ENCODE measurements at places on chromosomes 4 and X.

DNA sequence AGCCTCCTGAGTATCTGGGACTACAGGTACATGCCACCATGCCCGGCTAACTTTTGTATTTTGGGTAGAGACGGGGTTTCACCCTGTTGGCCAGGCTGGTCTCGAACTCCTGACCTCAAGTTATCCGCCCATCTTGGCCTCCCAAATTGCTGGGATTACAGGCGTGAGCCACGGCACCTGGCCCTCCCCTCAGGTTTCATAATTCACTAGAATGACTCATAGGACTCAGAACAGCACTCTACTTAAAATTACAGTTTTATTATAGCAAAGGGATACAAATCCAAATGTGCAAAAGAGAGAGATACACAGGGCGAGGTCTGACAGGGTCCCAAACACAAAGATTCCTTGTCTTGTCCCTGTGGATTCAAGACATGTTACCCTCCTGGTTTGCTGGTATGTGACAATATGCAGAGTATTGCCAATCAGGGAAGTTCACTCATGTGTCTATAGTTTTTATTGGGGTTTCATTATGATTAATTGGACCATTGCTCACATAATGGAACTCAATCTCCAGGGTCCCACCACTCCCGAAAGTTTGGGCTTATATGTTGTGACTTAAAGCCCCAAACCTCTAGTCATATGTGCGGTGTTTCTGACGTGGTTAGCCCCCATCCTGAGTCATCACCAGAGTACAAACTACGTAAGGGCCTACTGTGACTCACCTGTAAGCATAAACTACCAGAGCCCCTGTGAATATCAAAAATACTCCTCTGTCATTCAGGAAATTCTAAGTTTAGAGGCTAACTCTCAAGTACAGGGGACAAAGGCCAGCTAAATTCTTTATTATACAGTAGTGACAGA is 5.2 kb downstream of the YIPF6 start:
- DNase-seq = no peak

DNA sequence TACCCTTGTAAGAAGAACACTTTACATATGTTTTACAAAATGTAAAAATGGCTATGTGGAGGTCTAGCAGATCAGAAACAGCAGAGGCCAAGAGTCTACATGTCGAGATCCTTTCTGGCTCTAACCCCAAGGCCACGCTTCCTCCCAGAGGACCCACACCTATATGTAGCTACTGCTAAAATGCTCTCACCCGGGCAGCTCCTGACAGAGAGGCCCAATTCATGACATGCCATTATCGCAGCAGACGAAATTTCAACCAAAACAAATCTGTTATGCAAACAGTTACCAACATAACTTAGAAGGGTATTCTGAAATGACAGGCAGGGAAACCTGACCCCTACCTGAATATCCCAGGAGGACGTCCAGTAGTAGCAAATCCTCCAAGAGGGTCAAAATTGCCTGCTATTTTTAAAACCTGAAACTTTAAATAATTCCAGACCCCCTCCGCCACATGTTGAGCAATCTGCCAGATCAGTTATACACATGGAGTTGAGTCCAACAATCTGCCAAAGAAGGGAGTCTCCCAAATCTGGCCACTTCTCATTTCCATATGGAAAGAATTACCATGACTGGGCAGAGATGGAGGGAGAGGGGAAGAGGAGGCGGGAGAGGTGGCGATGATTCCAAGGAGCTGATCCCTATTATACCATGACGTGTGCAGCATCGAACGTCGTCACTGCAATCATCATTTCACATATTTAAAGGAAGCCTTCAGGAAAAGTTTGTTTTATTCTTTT is 192.9 kb upstream of the TBL1X start:
- DNase-seq = no peak

GRCh38 chr4:168923526-168924194 is 86.4 kb downstream of the CBR4 start:
- DNase-seq = peak; percentile 3

GRCh38 chrX:49978176-49978575 is 55.8 kb downstream of the CLCN5 start:
- DNase-seq = no peak

GRCh38 chr4:159705334-159705733 is 602.5 kb downstream of the RAPGEF2 start:
- DNase-seq = no peak

- DNase-seq = no peak
Measured at GRCh38 chr4:101328063-101328602, 19.2 kb downstream of the PPP3CA start.

DNA sequence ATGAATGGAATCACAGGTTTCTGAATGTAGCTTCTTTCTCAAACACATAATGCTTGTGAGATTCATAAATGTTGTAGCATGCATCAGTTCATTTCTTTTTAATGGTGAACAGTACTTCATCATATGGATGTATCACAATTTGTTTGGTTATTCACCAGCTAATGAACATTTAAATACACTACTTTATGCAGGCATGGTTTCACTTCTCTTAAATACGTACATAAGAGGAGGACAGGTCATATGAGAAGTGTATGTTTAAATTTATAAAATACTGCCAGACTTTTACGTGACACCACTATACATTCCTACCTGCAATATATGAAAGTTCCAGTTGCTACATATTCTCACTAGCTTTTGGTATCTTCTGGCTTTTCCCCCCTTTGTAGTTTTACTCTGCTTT is 65.4 kb downstream of the ANKRD17 start:
- no peak for DNase-seq

- no peak for DNase-seq
Measured at GRCh38 chrX:97685753-97686152, 802.0 kb downstream of the RPA4 start.

- no peak for DNase-seq
Measured at GRCh38 chrX:39759526-39760224, 338.1 kb downstream of the BCOR start.

GRCh38 chr4:137740141-137740540 is 207.8 kb upstream of the PCDH18 start:
- no peak for DNase-seq

DNA sequence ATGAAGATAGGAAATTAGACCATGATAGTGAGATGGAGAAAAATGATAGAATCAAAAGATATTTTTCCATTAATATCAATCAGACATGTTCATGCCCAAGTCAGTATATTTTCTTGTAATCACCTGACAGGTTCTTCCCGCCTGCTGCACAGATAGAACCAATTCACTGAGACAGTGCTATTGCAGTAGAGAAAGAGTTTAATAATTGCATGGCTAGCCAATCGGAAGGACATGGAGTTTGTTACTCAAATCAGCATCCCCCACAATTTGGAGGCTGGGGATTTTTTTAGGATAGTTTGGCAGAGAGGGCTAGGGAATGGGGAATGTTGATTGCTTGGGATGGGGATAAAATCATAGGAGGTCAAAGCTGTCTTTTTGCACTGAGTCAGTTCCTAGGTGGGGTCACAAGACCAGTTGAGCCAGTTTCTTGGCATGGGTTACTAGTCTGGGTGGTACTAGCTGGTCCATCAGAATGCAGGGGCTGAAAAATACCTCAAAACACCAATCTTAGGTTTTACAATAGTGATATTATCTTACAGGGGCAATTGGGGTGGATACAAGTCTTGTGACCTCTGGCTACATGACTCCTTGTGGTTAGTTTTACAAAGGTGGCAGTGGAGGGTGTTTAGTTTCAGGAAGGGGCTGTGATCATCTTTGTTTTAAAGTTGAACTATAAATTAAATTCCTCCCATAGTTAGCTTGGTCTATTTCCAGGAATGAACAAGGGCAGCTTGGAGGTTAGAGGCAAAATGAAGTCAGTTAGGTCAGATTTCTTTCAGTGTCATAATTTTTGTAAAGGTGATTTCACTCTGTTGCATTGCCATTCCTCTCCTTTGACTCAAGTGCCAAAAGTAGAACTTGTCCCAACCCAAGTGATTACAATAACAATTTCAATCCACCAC is 100.3 kb upstream of the PDE5A start:
- DNase-seq = no peak

DNA sequence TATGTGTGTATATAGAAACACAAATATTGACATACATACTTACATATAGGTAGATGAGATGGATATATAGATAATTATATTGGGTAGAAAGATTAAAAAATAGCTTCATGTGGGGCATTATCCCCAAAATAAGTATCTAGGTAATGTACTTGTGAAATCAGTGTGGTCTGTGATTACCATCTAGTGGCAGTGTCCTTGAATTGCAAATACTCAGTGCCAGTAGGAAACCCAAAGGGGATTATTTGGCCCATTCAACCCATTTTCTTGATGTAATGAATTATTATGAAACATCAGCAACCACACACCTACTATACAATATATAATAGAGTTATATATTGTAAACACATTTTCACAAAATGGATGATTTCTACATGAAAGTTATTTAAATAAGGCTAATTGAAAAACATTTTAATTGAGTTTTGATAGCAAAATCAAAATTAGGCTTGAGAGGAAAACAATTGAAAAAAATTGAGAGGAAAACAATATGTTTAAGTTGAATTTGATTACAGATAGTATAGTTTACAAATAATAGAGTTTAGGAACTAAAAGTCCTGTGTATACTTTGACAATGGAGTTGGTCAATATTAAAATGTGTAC is 389.4 kb downstream of the GALNTL6 start:
- no peak for DNase-seq

GRCh38 chrX:155997436-155997835 is at the start of gene IL9R:
TSS of gene IL9R (plus strand) at chrX:155997696. CDS start at chrX:155997760, 64 bp downstream.
- no peak for DNase-seq

- DNase-seq = no peak
Measured at GRCh38 chr4:142480244-142480643, 365.9 kb downstream of the INPP4B start.

- no peak for DNase-seq
Measured at GRCh38 chrX:79259073-79259689, 108.0 kb downstream of the ITM2A start.

GRCh38 chrX:140149761-140150160 is 184.4 kb upstream of the CXorf66 start:
- DNase-seq = no peak

DNA sequence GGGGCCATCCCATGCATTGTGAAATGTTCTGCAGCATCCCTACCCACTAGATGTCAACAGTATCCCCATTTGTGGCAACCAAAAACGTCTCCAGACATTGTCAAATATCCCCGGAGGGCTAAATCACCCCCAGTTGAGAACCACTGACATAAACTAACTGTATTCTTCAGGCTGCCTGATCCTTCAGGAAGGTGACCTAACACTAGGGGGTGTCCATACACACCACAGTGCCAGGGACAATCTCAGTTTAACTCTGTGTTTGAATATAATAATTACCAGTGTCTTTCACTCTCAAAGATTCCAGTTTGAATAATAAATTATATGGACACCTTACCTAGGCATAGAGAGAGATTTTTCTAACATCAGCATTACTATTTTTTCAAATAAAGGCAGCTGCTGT is 6.4 kb downstream of the ACE2 start:
- DNase-seq = no peak

GRCh38 chrX:20969565-20969964 is 404.7 kb upstream of the CNKSR2 start:
- DNase-seq = no peak

GRCh38 chrX:15500497-15500966 is at the start of gene BMX:
TSS of gene BMX (plus strand) at chrX:15500807. CDS start at chrX:15508354, 7,547 bp downstream.
- no peak for DNase-seq

DNA sequence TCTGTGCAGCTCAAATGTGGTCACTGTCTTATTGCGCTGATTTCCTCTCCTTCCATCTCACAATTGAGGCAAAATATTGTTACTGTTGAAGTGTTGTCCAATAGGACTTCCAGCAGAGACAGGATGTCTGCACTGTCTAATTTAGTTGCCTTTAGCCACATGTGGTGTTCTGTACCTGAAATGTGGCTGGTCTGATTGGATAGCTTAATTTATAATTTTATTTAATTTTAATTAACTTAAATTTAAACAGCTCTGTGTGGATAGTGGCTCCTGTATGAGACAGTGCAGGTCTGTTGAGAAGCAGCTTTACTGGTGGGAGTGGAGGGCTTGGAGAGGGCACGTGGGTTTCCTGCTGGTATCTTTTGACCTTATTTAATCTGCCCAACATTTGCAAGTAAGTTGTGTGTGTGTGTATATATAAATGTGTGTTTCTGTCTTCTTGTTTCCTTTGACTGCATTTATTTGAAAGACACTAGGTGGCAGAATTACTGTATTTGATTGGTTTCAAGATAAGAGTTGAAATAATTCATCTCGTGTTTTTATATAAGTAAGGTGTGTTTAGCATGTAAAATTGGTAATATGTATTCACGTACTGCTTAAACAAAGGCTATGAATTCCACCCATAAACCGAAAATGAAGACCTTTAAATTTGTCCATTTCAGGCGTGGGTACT is 55.3 kb upstream of the MSANTD1 start:
- DNase-seq = no peak

DNA sequence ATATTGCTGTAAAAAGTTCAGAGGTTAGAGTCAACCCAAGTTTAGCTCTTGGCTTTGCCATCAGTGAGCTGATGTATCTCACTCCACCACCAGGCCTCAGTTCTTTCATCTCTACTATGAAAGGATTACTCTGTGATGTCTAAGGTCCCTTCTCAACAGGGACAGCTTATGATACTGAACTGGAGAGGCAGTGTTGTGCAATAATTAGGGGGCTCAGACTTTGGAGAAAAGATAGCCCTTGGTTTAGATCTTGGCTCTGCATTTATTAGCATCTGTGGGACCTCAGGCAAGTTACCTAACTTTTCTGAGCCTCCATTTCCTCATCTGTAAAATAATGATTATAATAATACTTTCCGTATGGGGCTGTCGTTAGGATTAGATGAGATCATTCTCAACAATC is 89.0 kb downstream of the COL4A6 start:
- DNase-seq = no peak

DNA sequence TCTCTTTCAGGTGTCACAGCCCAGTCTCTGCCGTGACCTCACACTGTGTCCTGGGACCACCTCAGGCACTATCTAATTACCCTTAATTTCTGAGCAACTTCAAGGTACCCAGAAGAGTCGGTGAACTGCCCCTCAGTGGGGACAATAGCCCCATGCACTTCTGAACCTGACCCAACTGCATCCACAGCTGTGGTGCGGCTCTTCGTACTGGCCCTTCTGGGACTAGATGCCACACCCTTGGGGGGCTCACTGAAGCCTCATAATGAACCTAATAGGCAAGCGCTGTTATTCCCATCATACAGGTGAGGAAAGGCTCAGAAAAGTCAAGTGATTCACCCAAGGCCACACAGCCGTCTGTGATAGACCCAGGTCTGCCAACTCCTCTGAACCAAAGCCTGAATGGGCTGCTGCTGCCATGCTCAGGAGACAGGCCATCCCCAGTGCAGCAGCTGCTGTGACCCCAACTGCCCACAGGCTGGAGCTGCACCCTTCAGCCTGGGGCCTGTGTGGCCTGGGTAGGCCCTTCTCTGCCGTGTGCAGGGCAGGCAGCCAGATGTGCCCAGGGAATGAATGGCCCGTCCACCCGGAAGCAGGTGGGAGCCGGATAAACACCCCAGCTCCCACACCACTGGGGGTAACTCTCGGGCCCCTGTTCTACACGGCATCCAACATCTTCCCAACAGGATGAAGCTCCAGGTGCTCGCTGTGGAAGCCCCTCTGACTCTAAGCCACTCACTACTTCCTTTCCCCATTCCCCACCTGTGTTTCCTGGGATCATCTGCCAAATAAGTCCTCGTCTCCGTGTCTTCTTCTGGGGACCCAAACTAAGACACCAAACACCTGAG is 35.9 kb downstream of the HMX1 start:
- no peak for DNase-seq
